ENCODE measurements at places on chromosomes 6 and 20. TPM values are rescaled to one million over a fixed set of nuclear protein-coding genes. Genes with fewer than 3 reads are reported as not detected.

RIPOR3 gene
- 50.2 TPM for polyA plus RNA-seq

TMC2 gene
- polyA plus RNA-seq = not detected

C2 gene
- polyA plus RNA-seq = 1.7 TPM

GRCh38 chr6:22727710-22728109, 158.3 kb downstream of the HDGFL1 start:
- no peak for DNase-seq

DNA sequence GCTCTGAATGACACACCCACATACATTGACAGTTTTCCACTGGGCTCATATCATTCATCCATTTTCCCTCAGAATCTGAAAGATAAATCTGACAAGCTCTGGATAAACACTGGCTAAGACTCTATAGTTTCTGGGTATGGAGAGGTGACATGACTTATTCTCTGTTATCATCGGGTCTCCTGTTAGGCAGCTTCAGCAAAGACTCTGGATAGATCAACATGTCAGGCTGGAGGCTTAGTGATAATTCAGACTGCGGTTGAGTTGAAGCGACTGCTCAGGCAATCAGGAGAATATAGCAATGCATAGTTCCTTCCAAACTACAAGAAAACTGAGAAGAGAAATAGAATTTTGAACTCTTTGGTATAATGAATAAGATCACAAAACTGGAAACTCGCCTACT, 394.6 kb downstream of the CBLN4 start:
- no peak for DNase-seq

- DNase-seq = no peak
Observed at GRCh38 chr6:1426416-1426815, 37.0 kb downstream of the FOXF2 start.

GRCh38 chr6:49923826-49924225, 40.1 kb downstream of the DEFB114 start:
- DNase-seq = no peak

Measured in heart right ventricle (tissue), 16 donors.